ENCODE measurements at places on chromosomes 11 and 22.

DNA sequence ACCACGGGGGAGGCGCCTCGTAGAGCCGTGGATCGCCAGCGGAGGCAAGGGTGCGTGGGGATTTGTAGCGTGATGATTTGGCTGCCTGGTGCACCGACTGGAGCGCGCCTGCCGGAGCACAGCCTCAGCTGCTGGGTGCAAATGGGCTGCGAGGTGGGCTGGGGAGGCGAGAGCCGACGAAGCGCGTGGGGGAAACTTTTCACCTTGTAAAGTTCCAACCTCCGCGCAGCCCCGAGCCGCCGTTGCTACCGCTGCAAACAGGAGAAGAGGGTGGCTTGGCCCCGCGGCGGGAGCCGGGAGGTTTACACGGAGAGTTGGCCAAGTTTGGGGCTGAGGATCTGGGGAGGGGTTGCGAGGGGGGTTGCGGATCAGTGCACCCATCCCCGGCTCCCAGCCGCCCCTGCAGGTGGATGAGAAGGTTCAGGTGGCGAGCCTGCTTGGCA lies 528 bp downstream of the FAT3 start:
- no peak for DNase-seq

GRCh38 chr11:116249561-116249960 lies 523.2 kb downstream of the BUD13 start:
- DNase-seq, result no peak

DNA sequence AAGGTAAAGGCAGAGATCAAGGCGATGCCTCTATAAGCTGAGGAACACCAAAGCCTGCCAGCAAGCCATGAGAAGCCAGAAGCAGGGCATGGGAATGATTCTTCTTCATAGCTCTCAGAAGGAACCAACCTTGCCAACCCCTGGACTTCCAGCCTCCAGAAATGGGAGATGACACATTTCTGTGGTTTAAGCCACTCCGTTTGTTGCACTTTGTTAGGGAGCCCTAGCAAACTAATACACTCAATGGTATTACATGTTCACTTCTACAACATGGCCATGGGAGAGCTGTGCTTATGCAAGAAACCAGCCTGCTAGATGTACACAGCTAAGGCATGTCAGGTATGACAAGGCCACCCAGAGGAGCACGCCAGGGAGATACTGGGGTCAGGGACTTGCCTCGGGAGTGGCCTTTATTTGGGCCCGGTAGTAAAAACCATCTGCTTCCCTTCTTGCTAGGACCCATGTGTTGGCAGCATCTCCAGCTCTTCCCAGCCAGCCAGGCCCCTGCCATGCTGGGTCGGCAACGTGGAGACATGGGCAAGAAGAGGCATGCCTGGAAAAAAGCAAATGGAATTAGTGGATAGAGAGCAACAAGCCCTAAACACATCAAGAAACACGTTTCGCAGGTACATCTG lies 3.6 kb downstream of the C11orf16 start:
- no peak for DNase-seq

GRCh38 chr11:2777871-2778629 lies 78.3 kb upstream of the KCNQ1OT1 start:
- no peak for DNase-seq

DNA sequence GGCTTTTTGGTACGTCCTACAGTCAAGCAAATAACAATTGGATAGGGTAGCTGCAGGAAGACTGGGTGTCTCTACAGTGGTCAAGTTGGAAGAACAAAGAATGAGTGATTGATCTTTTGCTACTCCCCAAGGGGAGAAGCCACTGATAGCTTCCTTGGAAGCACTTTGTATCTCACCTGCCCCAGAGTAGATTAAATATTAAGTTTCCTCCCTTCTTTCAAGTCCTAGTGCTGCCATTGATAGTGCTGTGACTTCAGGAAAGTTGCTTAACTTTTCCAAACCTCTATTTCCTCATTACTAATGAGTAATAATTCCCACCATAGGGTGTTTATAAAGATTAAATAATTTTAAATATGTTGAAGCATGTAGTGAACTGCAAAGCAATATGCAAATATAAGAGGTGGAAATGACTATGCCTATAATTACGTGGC lies 35.6 kb upstream of the EHF start:
- DNase-seq, result no peak

DNA sequence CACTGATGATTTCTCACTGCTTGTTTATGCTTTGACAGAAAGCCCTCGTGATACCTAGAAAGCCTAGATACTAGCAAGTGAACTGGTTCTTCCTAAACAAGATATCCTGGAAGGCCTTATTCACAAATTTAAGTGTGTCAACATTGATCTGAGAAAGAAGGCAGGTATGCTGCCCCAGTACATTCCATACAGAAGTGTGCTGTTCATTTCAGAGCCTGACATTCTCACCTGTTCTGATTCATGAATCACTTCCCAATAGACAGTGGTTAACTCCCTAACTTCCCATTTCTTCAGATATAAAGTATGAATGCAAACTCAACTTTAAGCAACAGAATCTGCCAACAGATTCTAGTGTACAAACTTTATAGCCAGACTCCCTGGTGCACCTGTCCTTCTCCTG lies 15.5 kb upstream of the RASSF10 start:
- no peak for DNase-seq

DNA sequence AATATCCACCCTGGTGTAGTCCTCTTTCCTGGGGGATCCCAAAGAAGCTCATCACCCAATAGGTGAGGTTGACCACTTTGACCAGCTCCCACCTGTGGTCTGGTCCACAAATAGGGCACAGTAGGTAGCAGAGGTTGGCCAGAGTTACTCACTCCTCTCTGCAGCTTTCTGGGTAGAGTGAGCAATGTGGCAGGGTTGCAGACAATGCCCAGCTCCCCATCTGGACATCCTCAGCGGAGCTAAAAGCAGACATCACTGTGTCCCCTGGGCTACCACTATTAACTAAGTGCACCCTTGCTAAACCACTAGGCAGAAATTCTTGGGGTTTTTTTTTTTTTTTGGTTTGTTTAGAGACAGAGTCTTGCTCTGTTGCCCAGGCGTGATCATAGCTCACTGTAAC lies 48.4 kb upstream of the TP53I11 start:
- no peak for DNase-seq

- no peak for DNase-seq
Measured at GRCh38 chr11:134560066-134560465, 148.0 kb upstream of the B3GAT1 start.

DNA sequence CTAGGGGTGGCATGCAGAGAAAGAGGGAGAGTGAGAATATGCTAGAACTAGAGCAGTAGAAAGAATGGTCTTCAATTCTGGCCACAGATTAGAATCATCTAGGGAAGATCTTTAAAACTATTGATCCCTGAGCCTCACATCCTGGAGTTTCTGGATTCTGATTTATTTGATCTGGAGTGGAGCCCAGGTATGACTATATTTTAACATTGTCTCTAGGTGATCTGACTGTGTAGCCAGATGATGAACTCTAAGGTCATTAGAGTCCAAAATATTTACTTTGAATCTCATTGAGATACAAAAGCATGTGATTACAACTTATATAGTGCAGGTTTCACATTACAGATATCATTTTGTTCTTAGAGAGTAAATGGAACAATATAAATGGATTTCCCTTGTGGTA lies 79.7 kb downstream of the FDX1 start:
- DNase-seq, result no peak

DNA sequence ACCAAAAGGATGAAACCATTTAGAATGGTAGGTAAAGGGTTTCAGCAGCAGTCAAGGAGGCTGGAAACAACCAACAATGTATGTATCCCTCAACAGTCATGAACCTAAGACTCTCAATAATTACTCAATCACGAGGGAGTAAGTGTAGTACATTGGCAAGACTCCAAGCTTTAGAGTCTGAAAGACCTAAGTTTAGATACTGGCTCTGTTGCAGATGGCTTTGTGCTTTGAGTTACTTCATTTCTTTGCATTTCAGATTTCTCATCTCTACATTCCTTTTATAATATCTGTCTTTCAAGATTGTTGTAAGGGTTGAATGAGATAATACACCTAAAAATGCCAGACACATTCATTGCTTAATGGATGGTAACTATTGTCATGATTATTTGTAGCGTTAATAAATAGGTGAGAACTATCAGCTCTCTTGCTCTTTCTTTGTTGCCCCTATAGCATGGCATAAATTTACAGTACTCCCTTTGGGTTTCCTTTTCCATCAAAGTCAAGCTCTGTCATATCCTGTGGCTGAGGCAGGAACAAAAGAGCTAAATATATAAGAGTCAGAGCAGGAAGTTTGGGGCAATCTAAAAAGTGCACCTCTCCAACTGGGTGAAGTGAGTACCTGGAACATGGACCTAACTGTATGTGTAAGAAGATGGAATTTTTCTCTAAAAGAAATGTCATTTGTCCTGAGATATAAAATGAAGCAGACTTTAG lies 228.2 kb upstream of the ZC3H12C start:
- DNase-seq, result no peak

DNA sequence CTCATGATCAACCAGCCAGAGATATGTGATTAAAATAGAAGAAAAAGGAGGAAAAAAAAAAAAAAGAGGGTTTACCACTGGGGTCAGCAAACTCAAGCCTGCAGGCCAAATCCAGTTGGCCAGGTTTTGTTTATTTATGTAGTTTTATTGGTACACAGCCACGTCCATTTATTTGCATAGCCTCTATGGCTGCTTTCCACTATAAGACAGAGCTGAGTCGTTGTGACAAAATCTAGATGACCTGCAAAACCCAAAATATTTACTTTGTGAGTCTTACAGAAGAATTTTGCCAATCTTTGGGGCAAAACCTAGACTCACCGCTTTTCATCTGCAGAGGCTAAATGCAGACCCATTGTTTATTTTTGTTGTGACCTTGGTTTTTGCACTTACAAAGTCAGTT lies 87.1 kb downstream of the TENM4 start:
- DNase-seq, result no peak

- DNase-seq, result no peak
Measured at GRCh38 chr11:127627629-127628457, 627.3 kb upstream of the KIRREL3 start.

GRCh38 chr11:130831506-130831905 lies 84.8 kb downstream of the SNX19 start:
- DNase-seq, result no peak

DNA sequence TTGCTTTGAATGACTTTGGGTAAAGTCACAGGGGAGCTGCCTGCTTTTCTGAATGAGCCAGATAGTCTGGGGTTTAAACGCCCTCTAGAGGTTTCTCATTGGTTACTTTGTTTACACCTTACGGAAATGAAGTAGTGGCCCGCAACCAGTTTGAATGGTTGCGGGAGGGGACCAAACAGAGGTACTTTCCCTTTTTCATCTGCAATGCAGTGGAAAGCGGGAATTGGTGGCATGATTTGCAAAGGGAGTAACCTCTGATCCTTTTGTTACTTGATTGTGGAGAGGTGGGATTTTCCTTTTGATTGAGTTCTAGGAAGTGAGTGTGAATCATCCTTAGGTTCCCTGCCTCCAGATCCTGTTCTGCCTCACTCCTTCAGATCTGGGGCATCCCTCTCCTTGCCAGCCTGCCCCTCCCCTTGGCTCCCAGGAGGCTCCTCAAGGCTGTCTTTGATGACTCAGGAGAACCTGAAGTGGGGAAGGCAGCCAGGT lies 15.9 kb upstream of the GLYATL1 start:
- no peak for DNase-seq
